ENCODE measurements at places on chromosomes 12 and 14.

DNA sequence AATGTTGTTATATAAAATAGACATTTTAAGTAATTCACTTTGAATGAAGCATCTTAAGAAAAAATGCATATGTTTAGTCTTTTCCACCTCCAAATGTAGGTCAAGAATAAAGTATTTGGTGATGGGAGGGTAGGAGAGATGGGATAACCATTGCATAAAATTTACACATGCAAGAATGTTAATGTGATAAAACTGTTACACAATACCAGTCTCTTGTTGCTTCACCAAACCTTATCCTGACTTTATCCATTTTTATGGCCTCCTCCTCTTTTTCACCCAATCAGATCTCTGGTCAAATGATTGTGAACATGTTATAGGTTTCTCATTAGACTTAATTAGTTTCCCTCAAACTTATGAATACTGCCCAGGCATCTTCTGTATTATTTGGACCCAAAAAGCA lies 994.5 kb upstream of the FLRT2 start:
- no peak for DNase-seq

GRCh38 chr14:59098377-59098776 lies 90.1 kb upstream of the DAAM1 start:
- no peak for DNase-seq

DNA sequence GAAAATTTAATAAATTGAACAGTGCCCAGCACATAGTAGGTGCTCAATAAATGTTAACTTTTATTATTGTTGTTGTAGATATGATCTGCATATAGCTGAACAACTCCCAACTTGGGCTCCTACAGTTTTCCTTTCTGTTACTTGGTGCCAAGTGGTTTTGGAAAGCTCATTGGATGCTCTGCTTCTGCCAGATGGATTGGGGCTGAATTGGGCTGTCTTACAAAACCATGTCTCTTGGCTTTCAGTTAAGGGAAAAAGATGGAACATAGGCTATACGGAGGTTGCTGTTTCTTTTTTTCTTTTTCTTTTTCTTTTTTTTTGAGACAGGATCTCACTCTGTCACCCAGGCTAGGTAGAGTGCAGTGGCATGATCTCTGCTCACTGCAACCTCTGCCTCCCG lies 140.7 kb upstream of the PWP1 start:
- DNase-seq = peak; percentile 24

DNA sequence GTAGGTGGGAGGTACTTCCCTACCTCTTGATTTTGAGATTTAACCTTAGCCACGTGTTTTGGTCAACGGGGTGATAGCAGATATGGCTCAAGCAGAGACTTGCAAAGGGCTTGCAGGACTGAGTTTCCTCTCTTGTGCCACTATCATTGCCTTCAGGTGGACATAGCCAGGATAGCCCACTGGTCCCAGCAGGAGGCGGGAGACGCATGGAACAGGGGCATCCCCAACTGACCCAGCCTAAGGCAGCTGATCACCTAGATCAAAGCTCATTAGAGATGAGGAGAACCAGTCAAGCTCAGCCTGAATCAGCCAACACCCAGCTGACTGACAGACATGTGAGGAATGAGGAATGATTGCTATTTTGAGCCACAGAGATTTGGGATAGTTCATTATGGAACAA lies 49.6 kb downstream of the CALM1 start:
- no peak for DNase-seq

- no peak for DNase-seq
Measured at GRCh38 chr12:50032515-50032853, 7.2 kb upstream of the RACGAP1 start.

GRCh38 chr12:108400056-108400455 lies 60.9 kb upstream of the CMKLR1 start:
- DNase-seq = no peak

- DNase-seq = no peak
Measured at GRCh38 chr12:130818272-130818634, 20.8 kb downstream of the STX2 start.

DNA sequence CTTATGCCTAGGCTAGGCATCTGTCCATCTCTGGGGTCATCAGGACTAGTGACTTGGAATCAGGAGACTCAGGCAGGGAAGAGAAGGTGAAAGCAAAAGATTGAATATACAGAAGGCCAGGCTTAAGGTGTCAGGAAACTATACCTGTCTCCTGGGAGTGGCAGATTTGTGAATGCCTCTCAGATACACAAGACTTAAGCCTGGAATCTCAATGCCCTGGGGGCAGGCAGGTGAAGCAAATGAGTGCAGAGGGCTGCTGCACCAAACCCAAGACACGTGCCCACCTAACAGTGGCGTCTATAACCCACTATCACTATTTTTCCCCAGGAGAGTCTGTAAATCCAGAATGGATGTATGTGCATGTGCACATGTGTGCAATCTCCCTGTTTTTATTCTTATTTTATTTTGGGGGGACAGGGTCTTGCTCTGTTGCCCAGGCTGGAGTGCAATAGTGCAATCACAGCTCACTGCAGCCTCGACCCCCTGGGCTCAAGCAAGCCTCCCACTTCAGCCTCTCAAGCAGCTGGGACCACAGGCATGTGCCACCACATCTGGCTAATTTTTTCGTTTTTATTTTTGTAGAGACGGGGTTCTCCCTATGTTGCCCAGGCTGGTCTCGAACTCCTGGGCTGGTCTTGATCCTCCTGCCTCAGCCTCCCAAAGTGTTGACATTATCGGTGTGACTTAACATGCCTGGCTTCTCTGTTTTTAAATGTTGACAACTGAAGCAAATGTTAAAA lies 31.9 kb upstream of the FOS start:
- DNase-seq = no peak

DNA sequence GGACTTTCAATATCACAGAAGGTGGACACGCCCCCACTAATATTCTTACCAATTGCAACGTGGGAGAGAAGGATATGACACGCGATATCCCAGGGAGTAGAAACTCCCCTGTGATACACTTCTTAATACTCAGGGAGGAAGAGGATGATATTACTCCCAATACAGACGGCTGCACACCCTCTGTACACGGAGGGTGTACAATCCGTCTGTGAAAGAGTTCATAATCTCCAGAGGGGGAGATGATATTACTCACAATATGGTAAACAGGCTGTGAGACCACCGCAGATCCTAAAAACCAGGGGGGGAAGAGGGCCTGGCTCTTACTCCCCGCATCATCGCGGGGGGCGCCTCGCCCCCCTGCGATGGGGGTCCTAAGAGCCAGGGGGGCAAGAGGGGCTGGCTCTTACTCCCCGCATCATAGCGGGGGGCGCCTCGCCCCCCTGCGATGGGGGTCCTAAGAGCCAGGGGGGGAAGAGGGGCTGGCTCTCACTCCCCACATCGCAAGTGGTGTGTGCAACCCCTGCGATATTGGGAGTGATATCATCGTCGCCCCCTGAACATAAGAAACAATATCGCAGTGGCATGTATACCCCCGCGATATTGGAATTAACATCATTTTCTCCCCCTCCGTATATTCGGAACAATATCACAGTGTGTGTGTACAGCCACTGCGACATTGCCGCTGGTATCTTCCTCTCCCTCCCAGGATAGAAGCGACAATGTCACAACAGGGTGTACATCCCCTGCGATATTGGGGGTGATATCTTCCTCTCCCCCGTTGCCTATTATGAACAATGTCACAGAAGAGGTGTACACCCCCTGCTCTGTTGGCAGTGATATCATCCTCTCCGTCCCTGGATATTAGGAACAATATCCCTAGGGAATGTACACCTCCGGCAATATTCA lies 8.9 kb upstream of the CLEC6A start:
- no peak for DNase-seq

GRCh38 chr12:69987579-69988091 lies 162.6 kb downstream of the MYRFL start:
- peak; percentile 63 for DNase-seq

DNA sequence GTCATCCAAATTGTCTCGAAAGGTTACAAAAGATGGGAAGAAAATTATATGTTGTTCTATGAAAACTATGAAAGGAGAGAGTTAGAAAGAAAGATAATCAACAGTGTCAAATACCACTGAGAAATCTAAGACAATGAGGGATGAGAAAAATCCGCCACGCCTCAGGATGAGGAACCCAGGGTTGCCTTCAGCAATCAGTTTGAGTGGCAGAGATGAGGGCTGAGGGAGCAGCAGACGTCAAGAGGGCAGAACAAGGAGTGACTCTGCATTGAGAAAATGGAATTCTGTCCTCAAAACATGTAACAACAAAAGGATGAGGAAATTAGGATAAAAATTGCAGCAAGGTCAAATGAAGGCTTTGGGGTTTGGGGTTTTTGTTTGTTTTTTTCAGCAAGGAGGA lies 18.3 kb upstream of the OXA1L start:
- no peak for DNase-seq

GRCh38 chr12:6157482-6157881 lies 33.0 kb upstream of the VWF start:
- DNase-seq = no peak

DNA sequence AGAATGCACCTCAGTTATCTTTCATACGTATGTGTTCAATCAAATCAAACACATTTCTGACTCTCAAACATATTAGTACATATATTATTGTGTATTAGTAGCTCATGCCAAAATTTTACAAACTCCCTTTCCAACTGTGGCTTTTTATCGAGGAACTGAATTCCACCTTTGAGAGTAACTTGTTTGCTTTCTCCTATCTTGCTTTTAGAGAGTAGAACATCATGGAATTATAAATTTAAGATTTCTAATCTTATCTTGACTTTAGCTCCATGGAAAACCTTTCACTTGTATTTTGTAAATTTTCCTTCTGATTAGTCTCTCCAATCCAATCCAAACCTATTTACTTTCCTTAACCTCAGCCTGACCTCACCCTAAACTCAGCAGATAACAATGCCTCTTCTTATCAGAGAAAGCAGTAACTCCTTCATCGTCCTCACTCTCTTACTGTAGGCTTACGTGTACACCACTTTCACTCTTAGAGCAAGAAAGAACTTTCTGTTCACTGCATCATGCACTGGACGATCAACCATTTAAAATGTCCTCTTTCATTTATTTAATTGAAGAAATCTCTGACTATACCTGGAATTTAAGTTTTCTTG lies 164.5 kb downstream of the TMTC3 start:
- DNase-seq = no peak

DNA sequence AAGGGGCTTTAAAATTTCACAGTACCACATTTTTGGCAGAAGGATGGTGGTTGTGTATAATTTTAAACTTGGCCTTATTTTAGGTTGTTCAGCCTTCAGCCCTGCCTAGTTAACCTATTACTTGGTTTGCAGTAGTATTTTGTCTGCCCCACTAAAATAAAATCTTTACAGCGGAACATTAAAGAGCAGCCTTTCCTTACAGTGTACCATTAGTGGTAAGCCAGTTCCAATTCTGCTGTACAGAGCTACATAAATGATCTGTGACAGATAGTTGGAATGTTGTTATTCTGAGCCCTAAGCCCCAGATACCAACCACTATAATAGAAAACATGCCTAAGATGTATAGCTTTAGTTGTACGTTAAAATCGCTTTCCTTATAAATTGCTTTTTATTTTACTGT lies 56.2 kb downstream of the SLC38A6 start:
- DNase-seq = peak; percentile 18

- peak; percentile 56 for DNase-seq
Measured at GRCh38 chr12:124248941-124249825, 45.7 kb upstream of the RFLNA start.

DNA sequence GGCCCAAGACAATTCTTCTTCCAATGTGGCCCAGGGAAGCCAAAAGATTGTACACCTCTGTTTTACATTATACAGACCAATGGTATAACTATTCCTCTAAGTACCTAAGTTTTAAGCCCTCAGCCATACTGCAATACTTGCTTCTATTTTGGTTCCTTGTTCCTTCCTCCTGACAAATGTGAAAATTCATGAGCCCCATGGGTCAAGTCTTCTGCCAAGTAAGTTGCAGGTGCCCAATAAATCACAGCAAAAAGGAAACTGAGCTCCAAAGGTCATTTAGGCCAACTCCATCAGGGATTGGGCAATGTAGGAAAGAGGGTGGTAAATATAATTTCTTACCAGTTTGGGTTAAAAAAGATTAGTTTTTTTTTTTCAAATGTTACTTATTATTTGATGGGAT lies 57.7 kb upstream of the NPFF start:
- no peak for DNase-seq

- no peak for DNase-seq
Measured at GRCh38 chr12:31531893-31532292, 59.0 kb downstream of the DENND5B start.

GRCh38 chr12:21715386-21715785 lies 57.7 kb upstream of the LDHB start:
- no peak for DNase-seq

GRCh38 chr14:76595266-76595665 lies 166.0 kb upstream of the VASH1 start:
- peak; percentile 23 for DNase-seq

GRCh38 chr12:127594351-127594970 lies 672.5 kb upstream of the TMEM132C start:
- no peak for DNase-seq

DNA sequence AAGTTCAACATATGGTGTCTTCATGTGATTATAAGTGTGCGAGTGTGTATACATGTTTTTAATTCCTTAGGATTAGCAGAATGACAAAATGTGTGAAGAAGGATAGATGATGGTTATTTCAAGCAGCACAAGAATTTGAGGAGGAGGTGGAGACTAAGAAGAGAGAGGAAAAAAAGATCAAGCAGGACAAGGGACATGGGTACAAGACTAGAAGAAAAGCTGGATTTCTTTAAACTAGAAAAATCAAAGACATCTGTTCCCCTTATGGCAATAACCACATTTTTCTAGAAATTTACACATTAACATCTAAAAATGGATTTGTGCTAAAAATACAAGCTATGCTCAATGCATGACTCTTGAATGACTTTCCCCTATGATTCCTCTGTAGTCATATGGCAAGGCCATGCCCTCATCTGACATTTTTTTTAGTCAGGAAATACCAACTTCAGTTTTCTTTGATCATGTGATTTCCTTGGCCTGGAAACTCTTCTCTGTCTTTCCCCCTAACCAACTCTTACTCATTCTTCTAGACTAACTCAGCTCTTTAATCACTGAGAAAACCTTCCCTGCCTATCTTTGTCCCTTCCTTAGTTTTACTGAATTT lies 435.8 kb downstream of the NRXN3 start:
- DNase-seq = no peak

GRCh38 chr12:42807766-42808165 lies 218.2 kb upstream of the PRICKLE1 start:
- no peak for DNase-seq

DNA sequence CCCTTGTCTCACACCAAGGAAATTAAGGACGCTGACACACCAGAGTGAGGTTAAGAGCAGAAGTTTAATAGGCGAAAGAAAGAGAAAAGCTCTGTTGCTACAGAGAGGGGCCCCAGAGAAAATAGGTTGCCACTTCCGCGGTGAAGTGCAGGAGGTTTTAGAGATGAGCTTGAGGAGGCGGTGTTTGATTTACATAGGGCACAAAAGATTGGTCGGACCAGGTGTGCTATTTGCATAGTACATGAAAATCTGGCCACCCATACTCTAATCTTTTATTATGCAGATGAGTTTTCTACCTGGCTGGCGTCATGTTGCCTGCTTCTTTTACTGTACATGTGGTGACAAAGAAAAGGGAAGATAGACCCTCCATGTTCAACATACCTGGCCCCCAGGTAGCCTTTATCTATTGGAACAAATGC lies 23.3 kb upstream of the MYF6 start:
- no peak for DNase-seq
